Activated CD4-positive, CD25-positive, alpha-beta regulatory T cell treated with anti-CD3 and anti-CD28 coated beads, Interleukin-2, amount 50 U/mL, for 24 hours (primary cell): ENCODE measurements at places on chromosomes 4 and X.

- peak; percentile 55 for ATAC-seq
Observed at GRCh38 chr4:142713282-142714030, 132.6 kb downstream of the INPP4B start.

DNA sequence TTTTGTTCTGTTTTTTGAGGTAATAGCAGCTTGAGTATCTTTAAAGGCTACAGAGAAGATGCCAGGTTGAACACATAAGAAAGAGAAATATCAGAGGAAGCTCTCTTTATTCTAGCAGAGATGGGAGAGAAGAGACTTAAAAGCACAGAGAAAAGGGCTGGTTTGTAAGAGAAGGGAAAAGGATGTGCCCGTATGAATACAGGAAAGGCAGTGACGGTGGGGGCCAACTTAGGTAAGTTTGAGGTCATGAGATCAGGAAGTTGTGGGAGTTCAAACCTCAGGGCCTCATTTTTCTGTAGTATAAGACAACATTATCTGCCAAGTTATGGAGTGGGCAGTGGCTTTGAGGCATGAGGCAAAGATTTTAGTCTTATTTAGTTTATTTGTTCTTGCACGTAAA is 121.3 kb upstream of the S100G start:
- ATAC-seq: no peak

- ATAC-seq: no peak
Observed at GRCh38 chr4:52142816-52143215, 91.7 kb downstream of the SPATA18 start.

- ATAC-seq: no peak
Observed at GRCh38 chrX:149641835-149642234, 10.2 kb upstream of the TMEM185A start.

GRCh38 chr4:110823251-110823650 is 200.4 kb upstream of the PITX2 start:
- ATAC-seq: no peak

DNA sequence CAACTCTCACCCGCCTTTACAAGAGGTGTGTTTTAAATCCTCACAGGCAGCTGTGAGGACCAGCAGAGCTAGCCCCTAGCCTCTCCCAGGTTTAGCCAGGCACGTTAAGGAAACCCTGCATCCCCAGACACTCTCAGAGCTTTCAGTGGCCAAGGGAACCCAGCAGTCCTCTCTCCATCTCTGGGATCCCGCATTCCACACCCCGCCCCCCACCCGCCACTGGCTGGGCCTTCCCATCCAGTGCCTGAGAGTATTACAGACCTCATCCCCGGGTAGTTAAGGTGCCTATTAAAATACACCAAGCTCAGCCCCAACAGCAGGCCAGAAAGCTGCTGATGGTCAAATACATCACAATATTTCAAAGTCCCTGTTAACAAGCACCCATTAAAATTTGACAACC is 256.2 kb downstream of the BCOR start:
- ATAC-seq: no peak

DNA sequence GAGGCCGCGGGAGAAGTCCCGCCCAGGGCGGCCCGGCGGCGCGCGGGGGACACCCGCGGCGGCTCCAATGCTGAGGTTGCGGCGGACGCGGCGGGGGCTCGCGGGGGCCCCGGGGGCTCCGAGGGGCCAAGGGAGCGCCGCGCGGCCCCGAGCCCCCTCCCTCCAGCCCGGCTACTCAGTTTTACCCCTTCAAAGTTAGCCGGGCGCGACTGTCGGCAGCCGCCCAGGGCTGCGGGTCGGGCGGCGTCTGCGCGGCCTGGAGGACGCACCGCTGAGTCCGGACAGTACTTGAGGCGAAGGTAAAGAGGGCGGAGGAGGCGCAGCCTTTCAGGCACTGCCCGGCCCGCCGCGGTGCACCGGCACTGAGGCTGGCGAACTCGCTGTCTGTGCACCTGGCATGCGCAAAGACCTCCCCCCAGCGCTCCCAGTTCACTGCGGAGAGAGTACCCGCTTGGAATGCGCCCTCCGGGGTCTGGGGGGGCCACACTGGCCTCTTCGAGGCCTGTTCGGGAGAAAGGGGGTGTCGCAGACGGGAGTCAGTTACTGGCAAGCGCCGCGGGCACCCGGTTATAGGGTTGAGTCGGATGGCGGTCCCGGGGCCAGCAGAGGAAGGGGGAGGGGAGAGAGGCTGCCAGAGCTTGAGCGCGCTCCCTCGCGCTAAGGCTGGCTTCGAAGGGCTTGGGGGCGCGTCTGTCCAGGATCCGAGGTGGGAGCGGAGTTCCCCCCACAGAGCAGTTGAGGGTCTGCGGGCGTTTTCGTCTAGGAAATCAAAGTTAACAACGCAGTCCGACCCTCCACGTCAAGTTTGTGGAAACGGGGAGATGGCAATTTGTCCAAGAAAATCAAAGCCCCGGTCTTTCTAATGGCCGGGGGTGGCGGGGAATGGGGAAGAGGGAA is 1.1 kb downstream of the PCDH19 start:
- ATAC-seq: no peak

DNA sequence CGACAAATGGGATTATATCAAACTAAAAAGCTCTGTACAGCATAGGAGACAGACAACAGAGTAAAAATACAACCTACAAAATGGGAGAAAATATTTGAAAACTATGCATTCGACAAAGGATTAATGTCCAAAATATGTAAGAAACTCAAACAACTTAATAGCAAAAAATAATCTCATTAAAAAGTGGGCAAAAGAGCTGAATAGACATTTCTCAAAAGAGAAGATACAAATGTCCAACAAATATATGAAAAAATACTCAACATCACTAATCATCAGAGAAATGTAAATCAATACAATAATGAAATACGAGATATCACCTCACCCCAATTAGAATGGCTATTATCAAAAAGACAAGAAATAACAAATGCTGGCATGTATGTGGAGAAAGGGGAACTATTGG is 272.9 kb downstream of the KLHL13 start:
- no peak for ATAC-seq

DNA sequence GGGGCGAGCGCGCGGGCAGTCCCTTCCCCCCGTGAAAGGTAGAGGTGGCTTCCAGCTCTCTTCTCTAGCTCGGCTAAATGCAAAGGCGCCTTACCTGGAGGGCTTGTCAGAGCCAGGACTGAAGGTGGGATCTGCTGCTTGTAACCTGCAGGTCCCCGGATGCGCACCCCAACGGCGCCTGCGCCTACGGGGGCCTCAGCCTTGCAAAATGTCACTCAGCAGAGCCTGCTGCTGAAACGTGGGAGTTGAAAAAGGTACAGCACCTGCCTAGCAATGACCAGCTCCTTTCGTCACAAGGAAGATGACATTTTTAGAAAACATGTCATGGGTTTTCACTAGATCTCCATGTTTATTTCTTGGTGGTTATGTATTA is 583 bp downstream of the ABHD18 start:
- ATAC-seq: peak; percentile 39

DNA sequence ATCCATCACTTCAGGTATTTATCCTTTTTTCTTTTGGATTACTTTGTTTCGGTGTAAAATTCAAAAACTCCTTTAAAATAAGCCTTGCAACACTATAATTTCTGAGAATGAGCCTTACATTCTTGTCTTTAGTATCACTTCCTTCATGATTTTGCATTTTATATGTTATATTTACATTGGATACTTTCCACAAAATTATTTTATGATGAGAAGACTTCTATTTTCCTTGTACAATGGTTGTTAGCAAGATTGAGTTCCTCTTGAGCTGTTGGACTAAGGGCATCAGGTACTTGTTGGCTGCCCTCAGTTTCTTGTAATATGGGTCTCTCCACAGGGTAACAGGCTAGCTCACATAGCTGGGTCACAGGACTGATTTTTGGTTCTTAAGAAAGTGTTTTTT is 22.7 kb upstream of the HPGDS start:
- no peak for ATAC-seq

DNA sequence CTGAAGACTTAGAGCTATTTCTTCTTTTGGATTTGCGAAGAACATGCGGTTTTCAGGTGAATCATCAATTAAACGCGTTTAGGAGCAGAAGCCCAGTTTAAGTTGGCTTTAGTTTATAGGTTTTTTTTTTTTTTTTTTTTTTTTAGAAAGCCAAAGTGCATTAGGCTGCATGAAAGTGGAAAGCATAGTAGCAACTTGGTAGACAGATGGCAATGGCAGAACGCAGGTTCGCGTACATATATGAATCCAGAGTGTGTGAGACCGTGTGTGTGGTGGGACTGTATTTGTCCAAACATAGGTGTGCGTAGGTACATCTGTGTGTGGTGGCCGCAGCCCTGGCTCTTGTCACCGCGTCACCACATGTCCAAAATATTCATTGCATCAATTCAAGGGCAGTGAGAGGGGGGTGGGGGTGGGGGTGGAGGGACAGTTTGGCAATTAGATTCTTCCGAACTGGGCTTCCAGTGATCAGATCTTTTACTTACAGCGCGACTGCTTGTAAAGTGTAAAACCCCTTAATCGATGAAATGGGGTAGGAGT is 901 bp downstream of the JADE1 start:
- ATAC-seq: no peak

- no peak for ATAC-seq
Observed at GRCh38 chrX:35665311-35665710, 132.8 kb upstream of the MAGEB16 start.

GRCh38 chr4:24734511-24734910 is 60.9 kb upstream of the SOD3 start:
- no peak for ATAC-seq

DNA sequence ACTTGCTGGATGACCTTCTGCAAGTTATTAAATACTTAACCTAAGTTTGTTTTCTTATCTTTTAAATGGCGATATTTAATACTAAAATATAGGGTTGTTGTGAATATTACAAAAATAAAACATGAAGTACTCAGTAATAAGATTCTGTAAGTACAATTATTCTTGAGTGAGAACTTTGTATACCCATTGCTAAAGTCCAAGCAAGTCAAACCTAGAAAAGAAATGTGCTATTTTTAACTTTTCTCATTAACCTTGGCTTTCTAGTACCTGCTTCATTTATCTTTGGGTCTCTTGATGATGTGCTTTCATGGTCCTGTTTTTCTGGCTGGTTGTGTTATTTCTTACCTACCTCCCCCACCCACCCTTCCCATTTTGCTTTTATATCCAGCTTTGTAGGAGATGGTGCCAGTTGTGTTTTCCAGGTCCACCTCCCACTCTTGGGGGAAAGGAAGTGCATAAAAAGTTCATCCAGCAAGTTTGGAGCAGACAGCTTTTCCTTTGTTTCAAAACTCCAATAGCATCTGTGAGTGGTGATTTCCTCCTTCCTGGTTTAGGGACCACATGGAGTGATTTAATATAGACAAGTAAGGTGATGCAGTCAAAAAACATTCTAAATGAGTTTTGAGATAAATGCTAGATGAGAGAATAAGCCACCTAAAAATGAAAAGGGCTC is 7.5 kb upstream of the CXCL8 start:
- ATAC-seq: no peak

DNA sequence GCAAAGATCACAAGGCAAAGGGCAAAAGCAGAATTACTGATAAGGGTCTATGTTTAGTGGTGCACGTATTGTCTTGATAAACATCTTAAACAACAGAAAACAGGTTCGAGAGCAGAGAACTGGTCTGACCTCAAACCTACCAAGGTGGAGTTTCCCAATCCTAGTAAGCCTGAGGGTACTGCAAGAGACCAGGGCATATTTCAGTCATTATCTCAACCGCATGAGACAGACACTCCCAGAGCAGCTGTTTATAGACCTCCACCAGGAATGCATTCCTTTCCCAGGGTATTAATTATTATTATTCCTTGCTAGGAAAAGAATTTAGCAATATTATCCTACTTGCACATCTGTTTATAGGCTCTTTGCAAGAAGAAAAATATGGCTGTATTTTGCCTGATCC is 51.5 kb downstream of the NPNT start:
- no peak for ATAC-seq
